ENCODE measurements at places on chromosomes 16 and 17.

DNA sequence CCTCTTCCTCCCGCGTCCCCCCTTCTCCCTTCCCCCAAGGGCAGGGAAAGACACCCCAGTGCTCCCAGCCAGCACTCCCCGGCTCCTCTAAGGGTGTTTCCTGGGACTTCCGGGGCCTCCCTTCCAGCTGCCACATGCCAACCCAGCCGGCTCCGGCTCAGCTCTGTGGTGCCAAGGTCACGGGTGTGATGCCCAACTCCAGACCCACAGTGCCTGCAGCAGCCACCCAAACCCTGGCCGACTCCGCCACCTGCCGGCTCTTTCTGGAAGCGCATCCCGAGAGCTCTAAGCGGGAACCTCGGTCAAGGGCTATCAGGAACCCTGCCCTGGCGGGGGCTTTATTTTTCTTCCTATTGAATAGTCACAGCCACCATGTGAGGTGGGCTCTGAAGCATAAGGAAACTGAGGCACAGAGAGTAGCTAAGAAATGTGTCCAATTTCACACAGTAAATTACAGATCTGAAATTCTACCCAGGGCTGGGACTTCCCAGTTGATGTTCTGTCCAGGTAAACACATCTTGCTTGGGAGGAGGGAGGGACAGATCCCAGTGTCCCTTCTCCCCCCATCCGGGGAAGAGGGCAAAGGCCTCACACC lies 3.3 kb upstream of the PPP1R1B start:
- peak; percentile 73 for DNase-seq

DNA sequence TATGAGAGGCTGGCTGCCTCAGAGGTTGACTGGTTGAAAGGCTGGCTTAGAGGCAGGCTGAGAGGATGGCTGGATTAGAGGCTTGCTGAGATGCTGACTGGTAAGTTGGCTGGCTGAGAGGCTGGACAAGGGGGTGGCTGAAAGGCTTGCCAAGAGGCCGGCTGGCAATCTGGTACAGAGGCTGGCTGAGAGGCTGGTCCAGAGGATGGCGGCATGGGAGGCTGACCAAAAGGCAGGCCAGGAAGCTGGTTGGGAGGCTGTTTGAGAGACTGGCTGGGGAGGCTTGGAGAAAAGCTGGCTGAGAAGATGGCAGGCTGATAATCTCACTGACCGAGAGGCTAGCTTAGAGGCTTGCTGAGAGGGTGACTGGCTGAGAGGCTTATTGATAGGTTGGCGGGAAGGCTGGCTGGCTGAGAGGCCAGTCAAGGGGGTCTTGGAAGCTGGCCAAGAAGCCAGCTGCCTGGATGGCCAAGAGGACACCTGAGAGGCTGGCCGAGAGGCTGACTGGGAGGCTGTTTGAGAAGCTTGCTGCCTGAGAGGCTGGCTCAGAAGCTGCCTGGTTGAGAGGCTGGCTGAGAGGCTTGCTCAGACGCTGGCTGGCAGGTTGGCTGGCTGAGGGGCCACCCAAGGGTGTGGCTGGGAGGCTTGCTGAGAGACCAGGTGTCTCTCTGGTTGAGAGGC lies 34.2 kb upstream of the ACSM2B start:
- no peak for DNase-seq

DNA sequence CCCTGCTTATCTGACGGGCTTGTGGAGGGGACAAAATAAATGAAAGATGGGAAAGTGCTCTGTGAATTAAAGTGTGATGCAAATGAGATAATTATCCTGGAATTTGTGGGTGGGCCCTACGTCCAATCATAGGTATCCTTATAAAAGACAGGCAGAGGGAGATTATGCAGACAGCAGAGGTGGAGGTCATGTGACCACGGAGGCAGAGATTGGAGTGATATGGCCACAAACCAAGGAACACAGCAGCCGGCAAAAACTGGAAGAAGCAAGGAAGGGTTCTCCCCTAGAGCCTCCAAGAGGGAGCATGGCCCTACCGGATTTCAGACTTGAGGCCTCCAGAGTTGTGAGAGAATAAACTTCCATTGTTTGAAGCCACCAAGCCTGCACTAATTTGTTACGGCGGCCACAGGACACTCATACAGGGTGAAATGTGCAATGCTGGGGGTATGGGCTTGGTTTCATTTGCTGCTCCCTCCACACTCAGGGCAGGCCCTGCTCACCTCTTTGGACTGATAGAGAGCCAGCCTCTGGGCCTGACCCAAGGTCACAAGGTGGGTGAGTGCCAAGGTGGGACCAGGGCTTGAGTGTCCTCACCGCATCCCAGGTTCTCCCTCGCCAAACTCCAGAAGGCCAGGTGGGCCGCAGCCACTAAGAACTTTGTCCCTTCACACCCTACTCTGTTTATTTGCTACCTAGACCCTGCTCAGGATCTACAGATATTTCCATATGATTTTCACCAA lies 149.6 kb upstream of the TNRC6C start:
- DNase-seq, result no peak

DNA sequence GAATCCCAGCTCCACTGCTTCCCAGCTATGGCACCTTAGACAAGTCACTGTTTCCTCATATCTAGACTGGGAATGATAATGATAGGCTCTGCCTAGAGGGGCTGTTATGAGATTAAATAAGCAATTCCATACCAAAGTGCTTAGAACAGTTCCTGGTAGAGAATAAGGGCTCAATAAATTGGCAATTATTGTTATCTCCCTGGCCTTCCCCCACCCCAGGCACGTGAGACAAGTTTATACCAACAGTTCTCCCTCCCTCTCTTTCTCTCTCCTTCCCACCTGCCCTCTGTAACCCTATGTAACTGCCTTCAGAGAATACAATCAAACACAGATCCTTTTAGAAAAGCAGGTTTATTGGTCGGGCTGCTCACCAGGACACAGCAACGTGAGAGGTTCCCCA lies 13.9 kb upstream of the STAT3 start:
- DNase-seq, result no peak

- peak; percentile 66 for DNase-seq
Observed at GRCh38 chr17:40122136-40122998, 596 bp downstream of the MSL1 start.

GRCh38 chr17:80763293-80763867 lies 218.7 kb downstream of the RPTOR start:
- no peak for DNase-seq

- no peak for DNase-seq
Observed at GRCh38 chr16:8956265-8957062, 7.2 kb downstream of the USP7 start.

- peak; percentile 69 for DNase-seq
Observed at GRCh38 chr17:51371732-51372151, 111.4 kb downstream of the UTP18 start.

GRCh38 chr16:11361701-11362451 lies 16.6 kb downstream of the RMI2 start:
- no peak for DNase-seq

- peak; percentile 49 for DNase-seq
Observed at GRCh38 chr16:46830417-46830901, 521 bp downstream of the C16orf87 start.

DNA sequence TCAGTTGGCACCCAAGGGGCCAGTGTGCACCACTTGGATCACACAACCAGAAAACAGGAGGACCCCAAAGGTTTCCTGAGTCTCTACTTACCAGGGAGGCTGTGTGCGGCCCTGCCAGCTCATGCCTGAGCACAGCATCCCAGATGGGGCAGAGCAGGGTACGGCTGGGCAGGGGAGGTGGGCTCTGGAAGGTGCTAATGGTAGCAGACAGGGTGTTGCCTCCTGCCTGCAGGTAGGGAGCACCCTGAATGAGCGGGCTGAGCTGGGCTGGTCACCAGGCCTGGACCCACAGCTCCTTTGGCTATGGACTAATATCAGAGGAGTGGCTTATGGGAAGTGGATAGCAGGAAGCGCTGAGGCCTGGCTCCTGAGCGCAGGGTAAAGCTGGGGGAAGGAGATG lies 14.6 kb downstream of the RECQL5 start:
- no peak for DNase-seq

- peak; percentile 5 for DNase-seq
Observed at GRCh38 chr17:33602981-33603380, 309.9 kb upstream of the ASIC2 start.

DNA sequence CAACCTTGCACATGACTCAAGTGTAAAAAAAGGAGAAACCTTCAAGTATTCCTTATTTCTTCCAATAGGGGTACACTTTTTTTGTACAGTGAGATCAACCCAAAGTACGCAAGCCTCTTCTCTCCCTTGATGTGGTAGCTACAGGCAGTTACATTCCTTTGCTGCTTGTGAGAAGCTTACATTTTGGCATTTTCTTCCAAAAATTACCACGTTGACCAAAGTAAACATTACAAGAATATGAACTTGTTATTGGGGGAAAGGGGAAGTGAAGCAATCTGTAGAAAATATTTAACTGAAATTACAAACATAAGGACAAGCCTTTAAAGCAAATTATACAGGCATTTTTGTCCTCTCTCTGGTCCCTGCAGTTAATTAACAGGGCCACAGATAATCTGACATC lies 97.0 kb upstream of the TOB1 start:
- DNase-seq, result no peak
